ENCODE measurements at places on chromosomes 3 and 15.

DNA sequence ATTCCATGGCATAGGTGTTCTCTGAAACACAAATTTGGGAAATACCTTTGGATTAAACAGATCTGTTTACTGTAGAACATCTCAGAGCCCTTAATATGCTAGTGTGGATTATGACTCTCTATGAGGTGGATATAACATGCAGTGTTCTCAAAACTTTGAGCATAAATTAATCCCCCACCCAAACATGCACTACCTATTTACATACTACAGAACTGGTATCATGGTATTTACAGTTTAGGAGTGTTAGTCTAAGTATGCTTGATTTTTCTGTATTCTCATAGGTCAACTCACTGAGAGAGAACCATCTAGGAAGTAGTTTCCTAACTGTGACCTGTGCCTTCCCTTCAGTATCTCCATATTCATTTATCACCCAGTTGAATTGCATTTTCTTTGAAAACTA is 30.9 kb upstream of the ZNF609 start:
- peaks cover 17% of the 10 kb centered on the region for H3K4me1 ChIP-seq
- H3K36me3 ChIP-seq, result no peaks in the 10 kb centered on the region
- H3K27me3 ChIP-seq, result no peaks in the 10 kb centered on the region
- H3K27ac ChIP-seq, result no peak overlapping the region
- no peak for DNase-seq
- no peak overlapping the region for H3K4me3 ChIP-seq

DNA sequence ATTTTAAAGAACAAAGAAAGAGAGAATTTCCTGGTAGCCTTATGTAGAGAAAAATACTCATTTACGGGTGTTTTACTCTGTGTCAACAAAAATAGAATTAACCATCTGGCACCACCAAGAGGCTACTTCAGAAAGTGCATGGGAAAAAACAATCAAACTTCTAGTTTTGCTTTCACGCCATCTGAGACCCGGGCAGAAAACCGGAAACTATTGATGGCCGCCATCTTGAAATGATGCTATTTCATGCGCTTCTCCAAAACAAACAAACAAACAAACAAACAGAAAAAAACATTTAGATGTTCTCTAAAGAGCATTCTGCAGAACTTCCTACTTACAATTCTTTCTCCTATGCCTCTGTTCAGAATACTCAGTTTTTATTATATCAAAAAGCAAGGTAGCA is 49.4 kb upstream of the SYNPR start:
- DNase-seq, result peak; percentile 62
- H3K4me1 ChIP-seq, result peaks cover 11% of the 10 kb centered on the region
- no peaks in the 10 kb centered on the region for H3K27me3 ChIP-seq
- no peak overlapping the region for H3K27ac ChIP-seq

DNA sequence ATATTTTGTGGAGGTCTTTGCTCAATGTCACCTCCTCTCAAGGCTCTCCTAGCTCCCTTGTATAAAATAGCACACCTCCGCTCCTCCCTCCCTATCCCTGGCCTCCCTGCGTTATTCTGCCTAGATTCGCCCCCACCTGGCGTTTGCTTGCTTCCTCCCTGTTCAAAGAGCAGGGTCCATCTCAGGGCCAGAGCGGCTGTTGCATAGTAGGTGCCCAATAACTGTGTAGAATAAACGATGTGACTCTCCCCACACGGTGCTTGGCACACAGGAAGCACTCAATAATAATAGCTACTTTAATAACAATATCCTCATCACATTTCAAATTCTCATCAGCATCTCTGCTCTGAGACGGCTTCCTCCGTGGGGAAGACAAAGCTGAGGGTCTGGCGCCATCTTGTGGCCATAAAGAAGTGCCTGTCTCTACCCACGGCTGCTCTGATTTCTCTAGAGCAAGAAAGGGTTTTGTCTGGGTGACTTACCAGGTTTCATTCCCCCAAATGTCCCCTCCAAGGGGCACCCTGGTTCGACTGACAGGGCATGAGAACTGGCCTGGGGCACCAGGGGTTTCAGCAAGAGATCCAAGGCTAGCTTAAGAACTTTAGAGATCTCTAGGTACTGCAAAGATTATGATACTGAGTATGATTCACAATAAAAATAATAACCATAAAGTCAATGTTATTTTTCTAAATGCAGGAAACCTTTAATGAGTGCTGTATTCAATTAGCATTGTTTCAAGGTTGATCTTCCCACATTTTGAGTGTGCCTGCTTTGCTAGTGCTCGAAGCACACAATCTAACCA is 16.1 kb downstream of the CD276 start:
- no peaks in the 10 kb centered on the region for H3K27me3 ChIP-seq
- no peak overlapping the region for H3K4me3 ChIP-seq
- H3K4me1 ChIP-seq, result peaks cover 6% of the 10 kb centered on the region
- no peak overlapping the region for H3K27ac ChIP-seq
- H3K36me3 ChIP-seq, result no peaks in the 10 kb centered on the region
- peak; percentile 89 for DNase-seq

DNA sequence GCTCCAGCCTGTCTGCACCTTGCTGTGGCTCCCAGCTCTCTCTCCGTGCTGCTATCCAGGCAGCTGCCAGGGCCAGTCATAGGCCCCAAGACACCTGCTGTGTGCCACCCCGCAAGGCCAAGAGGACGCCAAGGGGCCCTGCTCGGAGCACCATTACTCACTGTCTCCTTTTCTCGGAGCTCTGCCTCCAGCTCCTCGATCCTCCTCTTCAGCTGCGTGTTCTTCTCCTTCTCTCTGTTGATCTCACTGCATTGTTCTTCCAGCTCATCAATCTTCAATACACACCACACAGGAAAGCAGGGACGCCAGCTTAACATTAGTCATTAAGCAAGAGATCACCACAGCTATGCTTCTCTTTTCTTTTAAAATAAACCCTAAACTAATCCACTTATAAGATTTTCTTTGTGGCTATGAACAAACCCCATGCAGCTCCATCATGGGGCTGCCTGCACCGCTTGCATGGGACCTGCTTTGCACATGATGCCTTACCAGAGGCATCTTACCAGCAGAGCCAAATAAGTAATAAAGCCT is 42.6 kb downstream of the WHAMM start:
- H3K27ac ChIP-seq, result no peak overlapping the region
- no peaks in the 10 kb centered on the region for H3K27me3 ChIP-seq

- H3K4me3 ChIP-seq, result no peak overlapping the region
- no peak for DNase-seq
- H3K36me3 ChIP-seq, result no peaks in the 10 kb centered on the region
- H3K27me3 ChIP-seq, result no peaks in the 10 kb centered on the region
- no peaks in the 10 kb centered on the region for H3K4me1 ChIP-seq
- H3K27ac ChIP-seq, result no peak overlapping the region
Measured at GRCh38 chr3:118425272-118425837, 609.3 kb downstream of the IGSF11 start.

GRCh38 chr3:5181469-5182141 is 5.9 kb upstream of the EDEM1 start:
- H3K27me3 ChIP-seq, result peaks cover 12% of the 10 kb centered on the region
- no peak overlapping the region for H3K27ac ChIP-seq
- no peaks in the 10 kb centered on the region for H3K4me1 ChIP-seq
- DNase-seq, result no peak
- H3K4me3 ChIP-seq, result no peak overlapping the region
- H3K36me3 ChIP-seq, result peaks cover 3% of the 10 kb centered on the region

DNA sequence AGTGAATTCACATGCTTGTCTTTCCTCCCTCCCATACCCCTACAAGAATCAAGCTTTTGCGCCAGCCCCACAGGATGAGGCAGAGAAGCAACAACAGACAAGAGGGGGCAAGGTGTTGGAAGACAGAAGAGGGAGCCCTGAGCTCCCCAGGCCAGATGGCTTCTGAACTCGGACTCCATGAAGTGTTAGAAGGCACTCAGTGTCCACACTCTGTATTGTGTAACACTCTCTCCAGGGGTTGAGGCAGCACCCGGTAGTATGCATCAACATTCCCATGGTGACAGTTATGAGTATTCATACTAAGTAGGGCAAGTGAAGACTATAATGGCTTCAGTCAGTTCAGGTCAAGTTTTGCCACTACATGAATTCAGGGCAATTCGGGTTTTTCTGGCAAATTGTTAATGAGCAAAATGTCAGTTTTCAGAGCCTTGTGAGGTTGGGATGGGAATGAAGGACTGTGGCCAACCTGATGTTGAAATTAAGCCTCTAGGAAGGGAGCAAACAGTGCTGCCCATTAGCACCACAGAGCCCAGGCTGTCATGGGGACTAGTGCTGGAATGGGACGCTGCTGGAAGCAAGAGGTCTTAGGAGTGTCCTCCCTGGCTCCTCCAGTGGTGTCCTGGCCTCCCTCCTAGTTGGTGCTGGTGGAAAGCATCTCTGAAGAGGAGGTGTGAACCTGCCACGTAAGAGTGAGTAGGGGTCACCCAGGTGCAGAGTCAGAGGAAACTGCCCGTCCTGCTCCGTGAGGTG is 79.4 kb downstream of the KLF15 start:
- no peak for DNase-seq
- no peaks in the 10 kb centered on the region for H3K4me1 ChIP-seq
- H3K4me3 ChIP-seq, result no peak overlapping the region
- H3K36me3 ChIP-seq, result no peaks in the 10 kb centered on the region
- H3K27me3 ChIP-seq, result no peaks in the 10 kb centered on the region

- H3K4me1 ChIP-seq, result no peaks in the 10 kb centered on the region
- DNase-seq, result no peak
- H3K27me3 ChIP-seq, result no peaks in the 10 kb centered on the region
- no peaks in the 10 kb centered on the region for H3K36me3 ChIP-seq
- no peak overlapping the region for H3K4me3 ChIP-seq
- no peak overlapping the region for H3K27ac ChIP-seq
Measured at GRCh38 chr3:160569894-160570652, 4.7 kb upstream of the KPNA4 start.

DNA sequence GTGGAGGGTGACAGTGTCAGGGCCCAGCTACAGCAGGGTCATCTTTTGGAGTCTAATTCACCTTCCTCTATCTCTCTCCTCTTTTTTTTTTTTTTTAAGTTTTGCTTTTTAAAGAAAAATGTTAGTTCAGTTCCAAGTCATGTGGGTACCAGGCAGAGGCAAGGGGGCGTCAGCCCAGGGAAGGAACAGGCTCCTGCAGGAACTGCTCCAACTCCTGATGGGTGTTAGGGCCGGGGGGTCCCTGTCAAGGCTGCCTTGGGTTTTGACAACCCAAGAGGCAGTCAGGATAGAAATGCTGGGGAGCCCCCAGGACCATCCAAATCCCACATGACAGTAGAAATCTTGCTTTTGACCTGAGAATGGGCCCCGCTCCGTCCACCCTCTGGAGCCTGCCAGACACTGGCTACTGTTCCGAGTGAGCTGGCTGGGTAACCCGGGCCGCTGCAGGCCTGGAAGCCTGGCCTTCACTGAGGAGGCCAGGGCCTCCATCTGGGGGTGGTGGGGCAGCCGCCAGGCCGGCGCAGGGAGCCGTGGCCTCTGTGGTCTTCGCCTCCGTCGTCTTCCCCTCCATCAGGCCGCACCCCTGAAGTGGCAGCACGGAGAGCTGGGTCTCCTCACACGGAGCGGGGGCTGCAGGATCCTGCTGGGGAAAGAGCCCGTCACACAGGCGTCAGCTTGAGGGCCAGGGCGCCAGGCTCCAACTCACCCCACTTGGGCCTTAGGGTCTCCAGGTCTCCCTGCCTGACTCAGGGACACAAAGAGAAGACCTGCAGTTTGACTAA is 24.2 kb downstream of the RNU5B-1 start:
- H3K27me3 ChIP-seq, result no peaks in the 10 kb centered on the region
- H3K4me3 ChIP-seq, result no peak overlapping the region
- no peak overlapping the region for H3K27ac ChIP-seq
- H3K4me1 ChIP-seq, result peaks cover 21% of the 10 kb centered on the region
- no peaks in the 10 kb centered on the region for H3K36me3 ChIP-seq

GRCh38 chr3:128369121-128369703 is 97.5 kb downstream of the DNAJB8 start:
- no peaks in the 10 kb centered on the region for H3K36me3 ChIP-seq
- H3K27ac ChIP-seq, result no peak overlapping the region
- H3K27me3 ChIP-seq, result no peaks in the 10 kb centered on the region
- H3K4me3 ChIP-seq, result no peak overlapping the region
- no peak for DNase-seq

DNA sequence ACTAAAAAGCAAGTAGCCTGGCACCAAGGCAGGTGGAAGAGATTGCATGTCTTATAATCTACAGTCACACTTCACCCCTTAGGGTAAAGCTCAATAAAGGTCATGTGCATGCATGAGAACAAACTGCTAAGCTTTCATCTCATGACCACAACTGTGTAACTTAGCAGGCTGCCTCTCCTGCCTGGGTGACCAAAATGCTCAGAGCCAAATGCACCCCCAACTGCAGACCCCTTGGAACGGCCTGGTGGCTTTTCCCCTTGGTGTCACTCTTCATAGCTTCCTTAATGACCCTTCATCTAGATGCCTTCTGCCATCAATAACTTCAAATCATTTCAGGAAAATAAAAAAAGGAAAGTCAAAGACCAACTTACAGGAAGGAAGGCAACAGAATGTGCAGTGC is 88.1 kb downstream of the ADAMTS17 start:
- no peak overlapping the region for H3K27ac ChIP-seq
- H3K36me3 ChIP-seq, result no peaks in the 10 kb centered on the region
- no peaks in the 10 kb centered on the region for H3K27me3 ChIP-seq
- DNase-seq, result no peak

- H3K4me1 ChIP-seq, result peaks cover 13% of the 10 kb centered on the region
- H3K4me3 ChIP-seq, result peak overlapping the region; percentile 76
Measured at GRCh38 chr15:75452364-75452864, 924 bp upstream of the SIN3A start.

- H3K27ac ChIP-seq, result no peak overlapping the region
- no peaks in the 10 kb centered on the region for H3K36me3 ChIP-seq
- no peaks in the 10 kb centered on the region for H3K27me3 ChIP-seq
- no peak overlapping the region for H3K4me3 ChIP-seq
- no peak for DNase-seq
Measured at GRCh38 chr15:35137190-35137574, 52.1 kb upstream of the NANOGP8 start.

DNA sequence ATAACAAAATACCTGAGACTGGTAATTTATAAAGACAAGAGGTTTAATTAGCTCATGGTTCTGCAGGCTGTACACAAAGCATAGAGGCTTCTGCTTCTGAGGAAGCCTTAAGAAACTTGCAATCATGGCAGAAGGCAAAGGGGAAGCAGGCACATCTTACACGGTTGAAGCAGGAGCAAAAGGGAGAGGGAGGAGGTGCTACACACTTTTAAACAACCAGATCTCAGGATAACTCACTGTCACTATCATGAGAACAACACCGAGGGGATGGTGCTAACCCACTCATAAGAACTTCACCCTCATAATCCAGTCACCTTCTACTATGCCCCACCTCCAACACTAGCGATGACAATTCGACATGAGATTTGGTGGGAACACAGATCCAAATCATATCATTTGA is 54.4 kb downstream of the ATP8B4 start:
- DNase-seq, result no peak
- H3K4me3 ChIP-seq, result no peak overlapping the region
- H3K36me3 ChIP-seq, result no peaks in the 10 kb centered on the region
- H3K27me3 ChIP-seq, result no peaks in the 10 kb centered on the region
- H3K4me1 ChIP-seq, result peaks cover 9% of the 10 kb centered on the region
- no peak overlapping the region for H3K27ac ChIP-seq

DNA sequence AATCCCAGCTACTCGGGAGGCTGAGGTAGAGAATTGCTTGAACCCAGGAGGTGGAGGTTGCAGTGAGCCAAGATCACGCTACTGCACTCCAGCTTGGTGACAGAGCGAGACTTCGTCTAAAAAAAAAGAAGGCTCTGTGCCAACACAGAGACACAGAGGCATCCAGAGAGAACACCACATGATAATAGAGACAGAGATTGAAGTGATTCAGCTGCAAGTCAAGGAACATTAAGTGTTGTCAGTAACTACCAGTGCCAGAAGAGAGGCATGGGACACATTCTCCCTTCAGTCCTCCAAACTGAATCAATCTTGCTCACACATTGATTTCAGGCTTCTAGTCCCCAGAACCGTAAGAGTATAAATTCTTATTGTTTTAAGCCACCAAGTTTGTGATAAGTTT is 97.5 kb downstream of the GOLIM4 start:
- no peak overlapping the region for H3K4me3 ChIP-seq
- no peak overlapping the region for H3K27ac ChIP-seq
- H3K27me3 ChIP-seq, result no peaks in the 10 kb centered on the region
- no peak for DNase-seq
- H3K4me1 ChIP-seq, result peaks cover 5% of the 10 kb centered on the region

All from neural progenitor cell (in vitro differentiated cells).